Suppressor macrophage (primary cell): ENCODE measurements at places on chromosomes 16 and 17.

DNA sequence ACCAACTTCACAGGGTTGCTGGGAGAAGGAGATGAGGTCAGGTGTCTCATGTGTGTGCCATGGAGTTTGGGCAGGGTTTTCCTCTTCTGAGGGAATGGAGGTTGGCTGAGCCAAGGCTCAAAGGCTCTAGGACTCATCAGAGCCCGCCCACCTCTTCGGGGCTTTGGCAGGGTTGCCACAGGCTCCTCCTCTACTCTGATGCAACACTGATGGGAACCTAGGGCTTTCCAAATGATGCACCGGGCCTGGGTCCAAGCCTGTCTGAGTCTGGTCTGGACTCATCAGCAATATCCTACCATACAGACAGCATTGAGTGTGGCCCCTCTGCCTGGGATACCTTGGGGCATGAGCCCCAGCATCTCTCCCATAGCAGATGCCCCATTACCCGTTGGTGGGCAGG lies 59.5 kb upstream of the LHX1 start:
- DNase-seq: peak; percentile 11

DNA sequence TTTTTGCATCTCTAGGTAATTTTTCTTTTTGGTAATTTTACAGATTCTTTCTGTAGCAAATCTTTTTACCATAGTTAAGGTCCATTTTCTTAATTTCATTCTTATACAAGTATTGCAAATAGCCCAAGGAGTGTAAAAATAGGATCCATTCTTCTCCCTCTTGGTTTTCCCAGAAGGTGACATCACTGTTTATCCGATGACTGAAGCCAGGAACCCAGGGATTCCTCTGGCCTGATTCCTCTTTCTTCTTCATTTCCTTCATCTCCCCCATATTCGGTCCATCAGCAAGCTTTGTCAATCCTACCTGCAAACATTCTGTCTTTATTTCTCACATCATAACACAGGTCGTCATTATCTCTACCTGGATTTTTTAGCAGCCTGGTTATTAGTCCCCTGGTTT lies 5.3 kb downstream of the RBBP6 start:
- DNase-seq: no peak

- DNase-seq: peak; percentile 78
Observed at GRCh38 chr16:27109666-27110523, 43.2 kb downstream of the C16orf82 start.

DNA sequence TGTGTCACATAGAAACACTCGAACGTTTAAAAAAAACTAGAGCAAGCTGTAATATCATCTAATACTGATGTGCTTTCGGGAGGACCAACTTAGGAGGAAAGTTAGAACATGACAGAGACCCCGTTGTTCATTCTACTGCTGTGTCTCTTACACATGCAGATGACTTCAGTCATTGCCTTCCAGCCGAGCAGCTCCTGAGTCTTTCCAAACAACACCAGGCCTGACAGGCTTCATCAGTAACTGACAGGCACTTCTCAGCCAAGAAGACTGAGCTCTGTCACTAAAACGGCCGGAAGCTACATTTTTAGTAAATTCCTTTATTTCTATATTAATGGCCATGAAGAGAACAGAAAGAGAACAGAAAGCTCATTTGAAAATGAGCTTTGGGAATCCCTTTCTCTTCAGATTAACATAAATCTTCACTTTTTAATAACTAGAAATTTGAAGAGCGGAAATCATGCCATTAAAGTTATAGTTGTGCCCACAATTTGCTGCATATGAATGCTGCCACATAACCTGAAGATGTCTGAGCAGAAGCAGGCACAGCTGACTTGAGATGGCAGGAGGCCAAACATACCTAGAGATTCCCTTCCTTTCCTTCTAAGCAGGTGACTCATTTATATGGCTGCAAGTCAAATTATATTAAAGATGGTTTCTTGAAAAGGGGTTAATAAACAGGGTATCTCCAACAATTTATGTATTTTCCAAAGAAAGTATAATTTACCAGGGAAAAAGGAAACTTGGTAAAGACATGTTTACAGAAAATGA lies 148.9 kb downstream of the ITFG1 start:
- no peak for DNase-seq

GRCh38 chr16:54930005-54930868 lies at the start of gene IRX5:
TSS of gene IRX5 (plus strand) at chr16:54930865. CDS start at chr16:54931199, 334 bp downstream.
- DNase-seq: peak; percentile 76

DNA sequence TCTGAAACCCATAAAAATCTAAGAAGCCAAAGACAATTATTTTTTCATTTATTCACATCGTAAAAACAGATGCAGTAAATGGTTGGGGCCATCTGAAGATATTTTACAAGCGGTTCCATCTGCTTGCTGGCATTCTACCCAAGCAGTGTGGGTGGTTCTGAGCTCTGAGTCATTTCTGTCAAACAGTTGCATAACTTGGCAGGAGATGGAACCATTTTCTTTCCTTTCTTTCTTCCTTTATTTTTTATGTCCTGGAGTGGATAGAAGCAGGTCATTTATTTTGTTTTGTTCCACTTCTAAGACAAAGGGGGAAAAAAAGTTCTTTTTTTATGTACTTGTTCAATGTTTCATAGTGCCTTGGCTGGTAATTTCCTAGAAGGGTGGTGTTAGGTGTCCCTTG lies 1151.9 kb upstream of the GOT2 start:
- peak; percentile 45 for DNase-seq

DNA sequence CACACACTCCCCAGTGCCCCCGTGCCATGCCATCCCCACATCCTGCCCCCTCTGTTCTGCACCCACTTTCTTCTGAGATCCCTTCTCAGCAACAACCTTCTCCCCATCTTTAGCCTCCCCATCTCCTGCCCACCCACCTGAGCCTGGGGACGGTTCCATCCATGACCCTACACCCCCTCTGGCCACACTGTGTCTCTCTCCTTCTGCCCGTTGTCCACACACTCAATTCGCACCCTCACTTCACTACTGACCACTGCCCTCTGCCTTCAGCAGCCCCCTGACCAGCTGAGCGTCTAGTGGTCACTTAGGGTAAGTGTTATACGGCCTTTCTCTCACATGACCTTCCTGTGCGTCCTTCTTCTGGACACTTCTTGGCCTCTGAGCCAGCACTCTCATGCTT lies 6.1 kb downstream of the ARHGAP27 start:
- no peak for DNase-seq

DNA sequence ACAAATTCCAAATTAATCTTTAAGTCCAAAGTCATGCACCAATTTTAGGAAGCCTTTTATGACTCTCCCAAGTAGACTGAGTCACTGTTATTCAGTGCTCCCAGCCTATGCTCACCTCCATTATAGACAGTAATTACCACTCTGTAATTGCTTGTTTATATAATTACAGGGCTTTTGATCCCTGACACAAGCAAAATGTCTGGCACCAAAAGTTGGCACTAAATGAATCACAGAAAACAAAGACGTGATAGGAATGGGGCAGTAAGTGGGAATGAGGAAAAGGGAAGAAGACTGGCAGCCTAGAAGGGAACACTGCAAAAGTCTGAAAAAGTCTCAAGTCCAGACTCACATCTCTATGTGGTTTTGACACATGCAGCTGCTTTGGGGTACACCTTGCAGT lies 94.1 kb downstream of the SLC39A11 start:
- no peak for DNase-seq

DNA sequence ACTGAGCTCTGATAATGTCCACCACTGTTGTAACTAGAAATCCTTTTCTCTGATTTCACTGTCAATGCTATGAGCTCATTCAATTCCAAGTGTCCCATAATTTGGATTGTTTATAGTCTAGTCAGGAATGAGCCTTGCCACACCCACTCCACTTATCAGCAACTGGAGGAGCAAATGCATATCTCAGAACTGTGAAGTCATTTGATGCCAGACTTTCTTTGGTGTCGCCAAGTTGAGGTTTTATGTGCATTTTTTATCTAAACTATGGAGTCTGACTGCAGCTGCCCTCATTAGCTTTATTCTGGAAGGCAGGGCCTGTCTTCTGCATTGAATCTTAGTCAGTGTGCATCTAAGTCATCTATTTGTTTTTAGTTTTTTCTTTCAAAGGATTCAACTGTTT lies 361.3 kb downstream of the PMP22 start:
- no peak for DNase-seq

DNA sequence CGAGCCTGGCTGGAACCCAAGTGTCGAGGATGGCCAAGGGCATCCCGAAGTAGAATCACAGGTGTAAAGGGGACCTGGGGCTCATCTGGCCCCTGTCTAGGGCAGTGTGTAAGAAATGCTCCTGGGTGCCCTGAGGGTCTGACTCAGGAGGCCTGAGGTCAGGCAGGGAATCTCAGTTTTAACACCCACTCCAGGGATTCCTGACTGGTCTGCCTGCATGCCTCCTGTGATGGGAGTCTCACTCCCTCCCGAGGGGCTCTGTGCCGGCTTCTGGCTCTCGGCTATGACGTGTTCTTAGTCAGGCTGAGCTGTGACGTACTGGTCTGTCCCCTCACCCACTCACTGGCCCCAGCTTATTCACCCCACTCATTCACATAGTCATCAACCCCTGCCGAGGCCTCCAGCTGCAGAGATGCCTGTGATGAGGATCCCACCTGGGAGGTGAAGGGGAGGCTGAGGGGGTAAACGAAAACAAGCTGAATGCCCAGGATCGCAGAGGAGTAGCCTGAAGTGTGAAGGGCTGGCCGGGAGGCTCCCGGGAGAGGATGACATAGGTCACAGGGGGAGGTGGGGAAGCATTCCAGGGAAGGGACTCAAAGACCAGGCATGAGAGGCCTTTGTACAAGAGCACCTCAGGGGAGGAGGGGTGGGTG lies 23.8 kb downstream of the FAM83G start:
- no peak for DNase-seq
